ENCODE measurements at places on chromosomes 5 and 9.

GRCh38 chr9:123696476-123696875 lies 233.4 kb downstream of the DENND1A start:
- DNase-seq, result no peak

DNA sequence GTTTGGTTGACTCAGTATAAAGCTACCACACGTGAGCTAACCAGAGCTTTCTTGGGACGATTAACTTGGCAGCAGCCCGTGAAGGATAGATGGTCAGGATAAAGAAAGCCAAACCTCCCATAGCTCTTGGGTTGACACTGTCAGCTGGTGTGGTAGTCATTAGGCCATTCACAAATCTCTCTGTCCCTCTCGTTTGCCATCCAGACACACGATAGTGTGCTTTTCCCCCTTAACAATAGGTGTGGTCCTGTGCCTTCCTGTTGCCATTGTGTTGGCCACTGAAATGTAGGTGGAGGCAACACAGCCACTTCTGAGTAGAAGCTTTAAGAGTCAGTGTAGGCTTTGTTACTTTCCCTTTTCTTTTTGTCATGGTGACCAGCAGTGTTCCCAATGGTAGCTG lies 11.7 kb downstream of the OR13J1 start:
- DNase-seq, result no peak

DNA sequence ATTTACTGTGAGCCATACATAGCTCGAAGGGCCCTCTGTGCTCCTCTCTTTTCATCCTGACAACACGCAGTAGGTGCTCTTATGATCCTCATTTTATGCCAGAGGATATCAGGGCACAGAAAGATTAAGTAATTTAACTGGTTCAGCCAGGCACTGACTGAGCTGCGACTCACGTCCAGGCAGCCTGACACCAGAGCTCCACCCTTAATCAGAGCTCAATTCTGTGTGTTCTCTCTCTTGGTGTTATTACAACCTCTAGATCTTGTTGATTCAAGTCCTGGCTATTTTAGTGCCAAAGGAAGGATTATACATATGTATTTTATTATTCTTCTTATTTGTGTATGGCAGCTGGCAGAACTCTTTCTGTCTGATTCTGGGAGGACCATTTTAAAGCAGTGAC lies 59.7 kb downstream of the OSMR start:
- no peak for DNase-seq

- no peak for DNase-seq
Observed at GRCh38 chr5:161804263-161804662, 43.7 kb upstream of the GABRA1 start.

GRCh38 chr9:89436326-89436725 lies 61.6 kb downstream of the SEMA4D start:
- DNase-seq, result no peak

DNA sequence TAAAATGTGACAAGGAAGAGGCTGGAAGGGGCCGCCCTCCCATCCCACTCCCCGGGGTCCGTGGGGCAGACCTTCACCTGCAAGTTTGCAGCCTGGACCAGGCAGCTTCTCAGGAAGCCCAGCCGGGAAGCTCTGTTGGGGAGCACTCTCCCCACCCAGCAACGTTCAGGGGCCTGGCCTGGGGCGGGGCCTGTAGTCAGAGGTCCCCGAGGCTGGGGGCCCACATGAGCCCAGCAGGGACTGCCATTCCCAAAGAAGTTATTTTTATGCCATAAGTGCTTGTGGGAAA lies 32.7 kb upstream of the NOTCH1 start:
- DNase-seq, result no peak

DNA sequence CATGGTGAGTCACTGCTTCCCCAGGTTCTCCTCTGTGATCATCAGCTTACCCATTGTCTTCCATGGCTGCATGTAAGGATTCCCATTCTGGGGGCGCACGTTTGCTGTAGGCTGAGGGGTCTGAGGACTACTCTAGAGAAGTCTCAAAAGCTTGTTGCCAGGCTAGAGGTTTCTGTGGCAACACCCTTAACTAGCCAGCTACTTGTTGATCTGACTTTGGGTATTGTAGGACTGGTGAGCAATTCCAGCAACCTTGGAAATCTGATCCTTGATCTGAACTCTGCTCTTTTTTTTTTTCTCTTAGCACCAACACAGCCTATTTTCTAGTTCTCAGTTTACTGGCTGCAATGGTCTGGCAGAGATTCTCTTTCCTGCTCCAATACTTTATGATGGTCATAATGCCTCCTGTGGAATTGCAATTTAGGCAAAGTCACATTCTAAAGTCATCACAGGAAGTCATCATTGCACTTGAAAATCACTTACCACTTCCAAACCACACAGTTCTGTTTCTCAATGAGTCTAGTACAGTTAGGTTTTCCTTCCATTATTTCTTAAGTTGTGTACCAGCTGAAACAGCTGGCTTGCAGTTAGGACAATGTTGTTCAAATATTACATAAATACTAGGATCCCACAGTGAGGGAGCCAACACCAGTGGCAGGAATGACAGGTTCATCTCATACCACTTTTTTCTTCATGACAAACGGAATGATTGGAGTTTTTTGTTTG lies 110.3 kb downstream of the SLC12A2 start:
- no peak for DNase-seq

DNA sequence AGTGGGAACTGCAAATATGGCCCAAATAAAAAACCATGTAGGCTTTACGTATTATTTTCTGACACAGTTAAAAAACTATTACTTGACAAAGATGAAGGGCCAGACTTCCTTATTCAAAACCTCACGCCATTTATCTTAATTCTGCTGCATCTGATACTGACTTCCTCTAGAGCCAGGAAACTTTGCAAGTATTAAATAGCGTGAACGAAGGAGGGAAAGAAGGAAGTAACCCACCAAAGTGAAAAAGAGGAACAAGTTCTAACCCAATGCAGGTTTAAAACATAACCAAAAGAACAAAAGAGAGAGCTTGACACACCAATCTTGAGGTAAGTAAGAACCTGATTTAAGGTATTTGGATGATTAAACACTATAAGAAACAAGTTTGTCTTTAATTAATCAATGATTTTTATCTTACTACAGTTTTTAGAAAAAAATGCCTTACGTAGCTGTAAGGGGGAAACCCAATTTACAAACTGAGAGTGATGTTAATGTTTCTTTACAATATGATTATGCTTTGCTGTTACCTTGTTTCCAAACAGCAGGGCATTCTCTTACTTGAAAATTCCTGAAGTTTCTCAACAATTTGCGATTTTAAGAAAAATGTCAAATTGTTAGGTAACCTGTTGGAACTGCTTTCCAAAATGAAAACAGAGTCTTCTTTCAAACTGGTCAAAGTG lies at the start of gene GAPT:
Gene GAPT, plus strand, starts transcription at position 220 of the 677 bp plus-strand sequence. CDS start 3,102 bp downstream, outside the sequence.
- DNase-seq, result no peak

DNA sequence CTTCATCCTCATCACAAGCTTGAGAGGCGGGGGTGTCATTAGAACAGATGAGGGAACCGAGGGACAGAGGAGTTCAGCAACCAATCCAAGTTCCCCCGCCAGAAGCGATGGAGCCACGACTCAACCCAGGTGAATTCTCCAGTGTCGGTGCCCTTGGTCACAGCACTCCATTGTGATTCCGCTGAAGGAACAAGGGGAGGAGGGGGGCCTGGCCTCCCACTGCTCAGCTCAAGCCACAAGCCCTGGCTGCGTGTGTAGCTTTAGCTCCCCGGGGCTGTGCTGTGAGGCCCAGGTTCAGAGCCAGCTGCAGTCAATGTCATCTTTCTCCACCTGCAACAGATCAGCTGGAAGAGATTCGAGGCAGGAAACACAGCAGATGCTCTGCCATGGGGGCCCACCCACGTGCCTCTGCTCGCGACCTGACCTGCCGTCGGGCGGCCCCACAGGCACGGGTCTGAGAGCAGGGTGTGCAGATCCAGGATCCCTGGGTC lies 72.6 kb downstream of the GTF3C4 start:
- DNase-seq, result no peak

DNA sequence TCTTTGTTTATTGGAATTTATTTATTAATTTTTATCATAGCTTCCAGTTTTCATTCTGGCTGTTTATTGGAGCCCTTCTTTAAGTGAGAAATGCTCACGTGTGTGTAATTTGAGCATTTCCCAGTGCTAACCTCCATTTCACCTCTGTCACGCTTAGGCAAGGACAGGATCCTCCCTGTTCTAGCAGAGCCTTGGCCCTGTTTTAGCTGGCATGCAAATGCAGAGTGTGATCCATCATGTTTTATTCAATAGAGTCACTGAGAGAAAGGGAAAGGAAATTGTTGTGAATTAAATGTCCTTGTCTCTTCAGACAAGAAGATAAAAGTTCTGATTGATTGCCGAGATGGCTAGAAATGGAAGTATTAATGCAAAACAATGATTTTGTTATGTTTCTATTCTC lies 137.3 kb upstream of the ACO1 start:
- no peak for DNase-seq

DNA sequence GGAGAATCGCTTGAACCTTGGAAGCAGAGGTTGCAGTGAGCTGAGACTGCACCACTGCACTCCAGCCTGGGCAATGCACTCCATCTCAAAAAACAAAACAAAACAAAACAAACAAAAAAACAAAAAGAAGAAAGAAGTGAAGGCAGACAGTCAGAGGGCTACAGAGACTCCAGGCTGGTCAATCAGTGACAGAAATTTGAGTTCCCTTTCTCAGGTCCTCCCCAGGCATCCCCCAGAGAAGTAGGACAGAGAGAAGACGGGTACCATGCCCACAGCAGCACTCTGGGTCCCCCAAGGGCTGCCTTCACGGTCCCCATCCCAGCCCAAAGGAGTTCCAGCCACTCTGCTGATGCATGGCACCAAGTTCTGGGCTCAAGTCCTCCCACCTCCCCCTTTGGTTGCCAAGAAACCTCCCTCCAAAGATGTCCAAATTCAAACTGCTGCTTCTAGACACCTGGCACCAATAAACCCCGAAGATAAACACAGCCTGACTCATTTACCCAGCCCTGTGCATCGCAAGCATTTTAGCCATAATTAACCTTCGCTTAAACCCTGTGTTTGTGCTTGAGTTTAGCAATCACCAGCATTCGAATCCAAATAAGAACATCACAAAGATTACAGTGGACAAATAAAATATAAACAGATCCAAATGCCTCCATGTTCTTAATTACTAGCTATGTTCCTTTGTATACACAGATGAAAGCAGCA lies 24.0 kb downstream of the SEMA4D start:
- DNase-seq, result no peak

GRCh38 chr5:6574111-6574510 lies 58.7 kb downstream of the NSUN2 start:
- DNase-seq, result no peak

GRCh38 chr9:16704116-16705110 lies 166.1 kb downstream of the BNC2 start:
- peak; percentile 65 for DNase-seq

DNA sequence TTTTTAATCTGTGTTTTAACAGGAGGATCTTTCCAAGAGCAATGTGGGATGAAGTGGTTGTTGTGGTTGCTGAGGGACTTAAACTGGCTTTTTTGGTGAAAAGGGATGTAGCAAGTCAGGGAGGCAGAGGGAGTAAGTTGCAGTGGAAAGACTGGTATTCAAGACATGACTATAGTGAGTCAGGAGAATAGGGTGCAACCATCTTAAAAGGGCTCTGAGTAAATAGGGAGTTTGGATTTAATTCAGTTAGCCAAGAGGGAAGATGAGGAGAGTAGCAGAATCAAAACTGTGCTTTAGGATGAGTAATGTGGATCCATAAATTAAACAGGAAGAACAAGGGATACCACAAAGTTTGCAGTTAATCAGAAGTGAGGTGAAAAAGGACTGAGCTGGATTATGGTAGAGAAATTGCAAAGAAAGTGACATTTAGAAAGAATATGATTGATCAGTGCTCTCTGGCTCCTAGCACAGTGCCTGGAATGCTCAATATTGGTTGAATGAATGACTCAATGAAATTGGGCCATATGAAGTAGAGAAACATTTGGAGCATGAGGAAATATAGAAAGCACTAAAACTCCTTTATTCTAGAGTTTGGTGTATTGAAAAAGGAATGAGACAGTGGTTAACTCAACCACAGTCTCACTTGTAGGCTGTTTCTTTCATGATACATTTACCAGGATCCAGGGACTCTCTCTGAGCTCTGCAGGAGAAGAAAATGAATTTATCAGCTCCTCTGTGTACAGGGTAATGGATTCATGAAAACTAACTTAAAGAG lies 5.1 kb downstream of the POLR3G start:
- DNase-seq, result no peak

- no peak for DNase-seq
Observed at GRCh38 chr9:98690686-98691085, 18.0 kb downstream of the GABBR2 start.

DNA sequence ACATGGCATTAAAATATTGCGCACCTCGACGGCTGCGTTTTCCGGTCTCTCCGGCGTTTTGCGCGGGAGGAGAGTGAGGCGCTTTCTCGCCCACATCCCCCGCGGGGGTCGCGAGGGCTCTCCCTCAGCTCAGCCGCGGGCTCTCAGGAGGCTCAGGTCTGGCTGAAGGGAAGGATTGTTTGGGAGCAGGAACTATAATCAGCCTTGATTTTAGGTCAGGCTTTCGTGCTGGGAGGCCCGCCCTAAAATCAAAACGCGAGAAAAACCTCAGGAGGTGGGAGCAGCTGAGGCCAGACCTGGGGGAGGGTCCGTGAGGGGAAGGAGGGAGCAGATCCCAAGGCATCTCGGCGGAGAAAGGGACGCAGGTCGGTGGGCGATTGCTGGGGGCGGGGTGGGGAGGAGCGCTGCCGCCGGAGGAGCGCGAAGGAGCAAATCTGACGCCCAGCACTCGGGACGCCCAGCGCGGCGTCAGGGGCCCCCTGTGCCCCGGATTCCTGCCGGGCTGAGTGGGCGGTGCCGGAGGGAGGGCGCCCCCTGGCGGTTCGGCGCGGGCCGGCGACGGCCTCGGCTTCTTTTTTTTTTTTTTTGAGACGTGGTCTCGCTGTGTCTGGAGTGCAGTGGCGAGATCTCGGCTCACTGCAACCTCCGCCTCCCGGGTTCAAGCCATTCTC lies 18.7 kb upstream of the RNF130 start:
- DNase-seq, result peak; percentile 56

DNA sequence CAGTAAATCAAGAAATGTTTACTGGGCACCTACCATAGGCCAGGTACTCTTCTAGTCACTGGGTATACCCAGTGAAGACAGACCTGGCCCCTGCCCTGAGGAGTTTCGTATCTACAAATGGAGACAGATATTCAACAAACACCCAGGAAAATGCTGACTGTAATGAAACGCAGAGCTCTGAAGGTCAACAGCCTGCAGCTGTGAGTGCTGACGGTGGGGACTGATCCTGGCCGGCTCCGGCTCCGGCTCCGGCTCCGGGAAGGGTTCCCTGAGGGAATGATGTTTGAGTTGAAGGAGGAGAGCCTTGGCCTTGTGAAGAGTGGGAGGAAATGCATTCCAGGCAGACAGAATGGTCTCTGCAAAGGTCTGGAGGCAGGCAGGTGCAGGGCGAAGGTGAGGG lies 23.1 kb downstream of the FGFR4 start:
- no peak for DNase-seq

Data from brain microvascular endothelial cell (primary cell).